ENCODE measurements at places on chromosomes 2 and 18. TPM values are rescaled to one million over a fixed set of nuclear protein-coding genes. Genes with fewer than 3 reads are reported as not detected.

GRCh38 chr2:232540441-232541041 is 1.0 kb downstream of the CHRNG start:
- H3K36me3 ChIP-seq: peaks cover 3% of the 10 kb centered on the region
- no peak overlapping the region for H3K4me3 ChIP-seq
- H3K4me1 ChIP-seq: peaks cover 2% of the 10 kb centered on the region
- peaks cover 2% of the 10 kb centered on the region for H3K27me3 ChIP-seq
- H3K27ac ChIP-seq: no peak overlapping the region
- DNase-seq: peak; percentile 6

DNA sequence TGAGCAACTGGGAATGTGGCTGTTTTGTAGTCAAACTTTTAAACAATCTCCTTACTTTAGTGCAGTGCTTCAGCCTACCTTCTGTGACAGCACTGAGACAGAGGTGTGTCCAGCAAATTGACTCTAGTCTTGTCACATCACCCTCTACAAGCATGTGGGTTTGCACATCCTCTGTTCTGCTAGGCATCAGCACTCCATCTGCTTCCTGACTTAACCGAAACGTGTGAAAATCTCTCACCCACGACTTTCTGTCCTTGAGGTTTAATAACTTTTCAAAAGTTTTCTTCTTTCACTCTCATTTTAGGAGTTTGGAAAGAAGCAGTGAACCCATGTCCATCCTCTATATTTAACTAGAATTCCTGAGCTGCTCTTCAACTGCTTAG is 42.6 kb downstream of the TTR start:
- H3K4me3 ChIP-seq: no peak overlapping the region
- H3K27me3 ChIP-seq: peaks cover 10% of the 10 kb centered on the region
- no peak for DNase-seq
- no peak overlapping the region for H3K27ac ChIP-seq
- peaks cover 10% of the 10 kb centered on the region for H3K4me1 ChIP-seq

DNA sequence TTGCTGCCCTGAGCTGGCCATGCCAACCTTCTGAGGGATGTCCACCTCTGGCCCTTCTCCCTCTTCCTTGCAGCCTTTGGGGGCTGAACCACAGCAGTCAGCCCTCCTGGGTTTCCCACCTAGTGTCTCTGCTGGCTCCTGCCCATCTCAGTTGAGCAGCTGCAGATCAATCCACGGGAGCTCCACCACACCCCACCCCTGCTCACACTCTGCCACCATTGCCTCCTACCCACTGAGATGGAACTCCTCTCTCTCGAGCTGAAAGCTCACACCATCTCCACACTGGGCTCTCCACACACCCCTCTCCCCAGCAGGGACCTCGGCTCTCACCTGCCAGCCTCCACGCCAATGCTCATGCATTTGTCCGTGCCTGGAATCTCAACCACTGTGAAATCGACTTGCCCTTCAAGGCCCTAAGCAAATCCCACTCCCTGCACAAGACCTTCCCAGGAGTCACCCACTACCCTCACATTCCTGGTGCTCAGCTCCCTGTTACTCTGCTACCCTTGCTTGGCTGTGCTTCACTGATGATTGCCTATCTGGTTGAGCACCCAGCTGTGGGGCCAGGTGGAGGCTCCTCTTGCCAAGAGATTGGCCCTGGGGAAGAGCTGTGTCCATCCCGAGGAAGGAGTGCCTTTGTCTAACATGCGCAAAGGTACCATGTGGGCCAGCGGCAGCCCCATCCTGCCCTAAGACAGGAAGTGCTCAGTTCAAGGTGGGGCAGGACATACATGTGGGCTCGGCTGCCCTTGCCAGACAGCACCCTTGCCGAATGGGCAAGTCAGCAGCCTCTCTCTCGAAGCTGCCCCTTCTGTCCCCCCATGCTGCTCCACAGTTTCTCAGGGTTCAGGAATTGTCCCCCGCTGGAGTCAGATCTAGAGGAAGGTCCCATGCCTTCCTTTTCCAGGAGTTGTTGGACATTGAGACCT is 208.7 kb downstream of the CYP26B1 start:
- no peaks in the 10 kb centered on the region for H3K4me1 ChIP-seq
- no peak for DNase-seq
- H3K27ac ChIP-seq: no peak overlapping the region
- H3K36me3 ChIP-seq: no peaks in the 10 kb centered on the region
- H3K27me3 ChIP-seq: peaks cover 10% of the 10 kb centered on the region

Gene DSG4
- total RNA-seq: not detected

GRCh38 chr2:207499114-207499513 is 30.6 kb upstream of the CREB1 start:
- no peak overlapping the region for H3K4me3 ChIP-seq
- DNase-seq: no peak
- H3K27me3 ChIP-seq: no peaks in the 10 kb centered on the region
- peaks cover 12% of the 10 kb centered on the region for H3K4me1 ChIP-seq
- H3K36me3 ChIP-seq: no peaks in the 10 kb centered on the region
- no peak overlapping the region for H3K27ac ChIP-seq

- no peaks in the 10 kb centered on the region for H3K27me3 ChIP-seq
- no peak for DNase-seq
- H3K4me3 ChIP-seq: no peak overlapping the region
Measured at GRCh38 chr2:228118940-228119339, 62.5 kb downstream of the SPHKAP start.

- peaks cover 4% of the 10 kb centered on the region for H3K27me3 ChIP-seq
- H3K4me3 ChIP-seq: no peak overlapping the region
- no peaks in the 10 kb centered on the region for H3K4me1 ChIP-seq
- no peak overlapping the region for H3K27ac ChIP-seq
- no peaks in the 10 kb centered on the region for H3K36me3 ChIP-seq
Measured at GRCh38 chr2:231940795-231941194, 14.6 kb upstream of the NPPC start.

GRCh38 chr2:64359171-64359891 is 94.6 kb upstream of the LGALSL start:
- no peak for DNase-seq
- peaks cover 25% of the 10 kb centered on the region for H3K27me3 ChIP-seq

Gene CCDC85A
- not detected for total RNA-seq

- H3K36me3 ChIP-seq: peaks cover 49% of the 10 kb centered on the region
- no peak overlapping the region for H3K4me3 ChIP-seq
- no peaks in the 10 kb centered on the region for H3K27me3 ChIP-seq
- no peak for DNase-seq
Measured at GRCh38 chr2:134347756-134348155, 93.9 kb downstream of the MGAT5 start.

DNA sequence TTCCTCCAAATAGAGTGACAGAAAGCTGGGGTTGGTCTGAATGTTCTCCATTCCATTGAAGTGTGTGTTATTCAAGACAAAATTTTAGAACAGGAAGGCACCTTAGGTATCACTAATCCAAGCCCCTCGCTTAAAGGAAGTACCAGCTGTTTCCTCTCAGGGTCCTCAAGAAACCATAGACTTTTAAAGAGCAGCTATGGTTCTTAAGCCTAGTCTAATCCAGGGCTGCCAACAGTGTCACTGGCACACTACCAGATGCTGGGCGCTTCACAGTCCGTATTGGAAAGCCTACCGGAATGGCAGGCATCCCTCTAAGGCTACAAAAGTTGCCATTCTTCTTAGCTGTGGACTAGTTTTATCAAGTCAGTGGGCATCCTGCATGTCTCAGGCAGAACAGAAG is 1.9 kb downstream of the NEMP2 start:
- peaks cover 72% of the 10 kb centered on the region for H3K4me1 ChIP-seq
- peak overlapping the region; percentile 58 for H3K27ac ChIP-seq
- peaks cover 26% of the 10 kb centered on the region for H3K36me3 ChIP-seq
- H3K4me3 ChIP-seq: peak overlapping the region; percentile 95
- no peaks in the 10 kb centered on the region for H3K27me3 ChIP-seq

Gene ZNF804A
- not detected for total RNA-seq

- no peaks in the 10 kb centered on the region for H3K27me3 ChIP-seq
- H3K4me1 ChIP-seq: peaks cover 35% of the 10 kb centered on the region
- H3K27ac ChIP-seq: no peak overlapping the region
- no peak overlapping the region for H3K4me3 ChIP-seq
Measured at GRCh38 chr2:112151271-112151670, 13.1 kb downstream of the FBLN7 start.

DNA sequence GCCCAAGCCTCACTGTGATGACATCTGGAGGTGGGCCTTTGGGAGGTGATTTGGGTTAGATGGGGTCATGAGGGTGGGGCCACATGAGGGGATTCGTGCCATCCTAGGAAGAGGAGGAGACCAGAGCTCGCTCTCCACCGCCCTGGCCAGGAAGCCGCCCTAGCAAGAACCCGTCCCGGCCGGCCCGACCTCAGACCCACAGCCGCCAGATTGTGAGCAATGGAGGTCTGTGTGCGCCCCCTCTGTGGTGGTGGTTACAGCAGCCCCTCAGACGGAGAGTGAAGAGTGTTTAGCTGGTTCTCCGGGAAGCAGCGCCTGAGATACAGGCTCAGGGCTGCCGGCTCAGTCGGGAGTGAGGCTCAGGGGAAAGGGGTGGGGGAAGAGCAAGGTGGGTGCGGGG is 83.3 kb downstream of the RTP5 start:
- no peak overlapping the region for H3K27ac ChIP-seq
- no peak for DNase-seq
- no peaks in the 10 kb centered on the region for H3K36me3 ChIP-seq
- no peaks in the 10 kb centered on the region for H3K27me3 ChIP-seq

Gene FAM237A
- not detected for total RNA-seq

Gene ROCK2
- 16.6 TPM for total RNA-seq

- no peak overlapping the region for H3K27ac ChIP-seq
- no peak overlapping the region for H3K4me3 ChIP-seq
- DNase-seq: no peak
- peaks cover 5% of the 10 kb centered on the region for H3K27me3 ChIP-seq
- no peaks in the 10 kb centered on the region for H3K4me1 ChIP-seq
Measured at GRCh38 chr2:95514718-95515117, 30.2 kb upstream of the TRIM43B start.

GRCh38 chr2:134669731-134670669 is 48.8 kb downstream of the TMEM163 start:
- H3K4me1 ChIP-seq: peaks cover 68% of the 10 kb centered on the region
- peaks cover 10% of the 10 kb centered on the region for H3K27me3 ChIP-seq
- H3K4me3 ChIP-seq: no peak overlapping the region
- no peaks in the 10 kb centered on the region for H3K36me3 ChIP-seq
- peak; percentile 74 for DNase-seq

- H3K4me3 ChIP-seq: no peak overlapping the region
- H3K4me1 ChIP-seq: no peaks in the 10 kb centered on the region
- H3K36me3 ChIP-seq: no peaks in the 10 kb centered on the region
Measured at GRCh38 chr18:78688916-78689315, 290.7 kb upstream of the SALL3 start.

GRCh38 chr2:185187421-185187820 is 551.2 kb upstream of the FSIP2 start:
- no peak overlapping the region for H3K4me3 ChIP-seq
- H3K27ac ChIP-seq: no peak overlapping the region
- no peak for DNase-seq
- no peaks in the 10 kb centered on the region for H3K4me1 ChIP-seq
- no peaks in the 10 kb centered on the region for H3K36me3 ChIP-seq
- H3K27me3 ChIP-seq: no peaks in the 10 kb centered on the region

DNA sequence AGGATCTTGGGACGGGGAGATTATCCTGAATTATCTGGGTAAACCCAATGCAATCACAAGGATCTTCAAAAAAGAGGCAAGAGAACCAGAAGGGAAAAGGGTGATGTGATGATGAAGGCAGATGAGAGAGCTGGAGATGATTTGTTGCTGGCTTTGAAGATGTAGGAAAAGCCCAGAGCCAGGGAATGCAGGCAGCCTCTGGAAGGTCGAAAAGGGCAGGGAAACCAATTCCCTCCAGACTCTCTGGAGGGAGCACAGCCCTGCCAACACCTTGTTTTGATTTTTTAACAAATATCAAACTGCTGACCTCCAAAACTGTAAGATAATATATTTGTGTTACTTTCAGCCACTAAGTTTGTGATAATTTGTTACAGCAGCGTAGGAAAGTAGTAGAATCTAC is 48.9 kb upstream of the IL1R2 start:
- no peaks in the 10 kb centered on the region for H3K4me1 ChIP-seq
- peaks cover under 1% of the 10 kb centered on the region for H3K36me3 ChIP-seq
- DNase-seq: no peak
- H3K4me3 ChIP-seq: no peak overlapping the region
- no peak overlapping the region for H3K27ac ChIP-seq
- peaks cover 12% of the 10 kb centered on the region for H3K27me3 ChIP-seq

DNA sequence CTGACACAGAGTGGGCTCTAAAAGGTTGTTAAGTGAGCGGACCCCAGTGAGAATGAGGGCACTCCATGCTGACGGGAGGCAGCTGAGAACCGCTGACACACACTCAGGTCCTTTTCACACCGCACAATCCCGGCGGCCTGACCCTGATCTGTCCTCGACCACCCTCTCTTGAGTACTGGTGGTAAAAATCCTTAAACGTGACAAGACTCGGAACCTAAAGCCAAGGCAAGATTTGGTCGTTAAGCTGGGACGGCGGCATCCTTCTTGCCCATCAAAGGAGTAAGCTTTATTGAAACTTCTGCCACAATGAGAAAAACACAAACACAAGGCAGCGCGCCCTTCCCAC is 569 bp downstream of the TMX3 start:
- peak overlapping the region; percentile 97 for H3K4me3 ChIP-seq
- H3K27me3 ChIP-seq: no peaks in the 10 kb centered on the region
- peaks cover 44% of the 10 kb centered on the region for H3K4me1 ChIP-seq
- H3K36me3 ChIP-seq: peaks cover 35% of the 10 kb centered on the region
- H3K27ac ChIP-seq: peak overlapping the region; percentile 93

All from activated CD4-positive, alpha-beta memory T cell treated with anti-CD3 and anti-CD28 coated beads for 36 hours (primary cell).